Jurkat, Clone E6-1 (cell line): ENCODE measurements at places on chromosomes 2 and 18.

DNA sequence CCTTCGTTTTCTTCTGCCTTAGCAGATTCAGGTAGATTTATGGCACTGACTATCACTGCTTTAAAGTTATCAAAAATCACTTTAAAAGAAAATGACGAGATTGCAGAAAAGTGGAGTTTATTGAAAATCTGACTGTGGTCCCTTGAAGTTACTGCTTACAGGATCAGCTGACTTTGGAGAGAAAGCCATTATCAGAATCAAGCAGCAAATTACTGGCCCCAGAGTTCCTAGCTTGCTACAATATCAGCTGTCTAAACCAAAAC, 18.5 kb downstream of the MBP start:
- DNase-seq: no peak

DNA sequence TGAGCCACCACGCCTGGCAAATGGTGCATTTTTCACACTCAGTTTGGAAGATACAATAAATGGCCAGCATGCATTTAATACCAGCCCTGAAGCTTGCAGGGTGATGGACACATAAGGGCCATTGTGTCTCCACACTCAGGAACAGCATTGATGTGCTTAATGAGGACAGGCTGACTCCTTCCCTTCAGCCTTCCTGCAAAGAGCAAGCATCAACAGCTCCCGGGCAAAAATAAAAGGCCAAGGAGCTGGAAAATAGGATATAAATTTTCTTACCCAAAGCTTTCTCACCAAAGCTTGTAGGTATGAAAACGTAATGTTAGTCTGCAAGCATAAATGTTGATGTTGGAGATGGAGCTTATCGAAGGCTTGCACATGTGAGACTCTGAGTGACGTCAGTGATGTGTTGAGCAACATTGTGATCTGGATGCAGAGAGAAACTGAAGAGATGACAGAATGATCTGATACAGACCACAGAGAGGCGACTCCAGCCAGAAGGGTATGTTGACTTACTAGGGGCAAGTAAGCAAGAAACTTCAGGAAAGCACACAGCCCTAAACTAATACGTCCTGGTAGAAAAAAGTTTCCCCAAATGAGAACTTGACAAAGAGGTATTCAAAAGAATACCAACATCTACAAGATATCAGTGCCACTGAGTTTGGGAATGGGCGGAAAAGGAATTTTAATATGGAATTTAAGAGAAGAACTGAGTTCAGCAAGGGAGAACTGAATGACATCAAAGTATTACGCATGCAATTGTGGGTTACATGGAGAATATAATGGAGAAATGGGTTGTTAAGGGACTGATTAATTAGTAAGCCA, 256.5 kb downstream of the TGIF1 start:
- DNase-seq: no peak

GRCh38 chr18:63613420-63613819, 26.3 kb downstream of the SERPINB13 start:
- DNase-seq: no peak

- no peak for DNase-seq
Measured at GRCh38 chr2:76268484-76268883, 557.8 kb upstream of the GCFC2 start.

GRCh38 chr18:62258093-62258492, 67.0 kb upstream of the TNFRSF11A start:
- no peak for DNase-seq

DNA sequence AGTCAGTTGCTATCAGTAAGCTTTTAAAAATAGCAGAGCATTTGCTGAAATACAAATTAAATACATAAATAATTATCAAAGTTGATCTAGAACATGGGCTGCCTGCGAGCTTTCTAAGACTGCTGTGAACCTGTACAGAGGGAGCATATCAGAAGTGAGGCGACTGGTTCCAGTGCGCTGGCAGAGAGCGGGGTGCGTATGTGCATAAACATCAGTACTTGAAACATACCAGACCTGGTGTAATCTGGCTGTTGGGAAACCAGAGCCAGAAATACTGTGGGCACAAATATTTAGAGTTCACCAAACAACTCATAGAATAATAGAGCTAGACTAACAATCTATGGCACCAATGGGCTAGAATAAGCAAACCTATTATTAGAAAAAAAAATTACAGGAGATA, 27.3 kb downstream of the PDIA6 start:
- DNase-seq: no peak

DNA sequence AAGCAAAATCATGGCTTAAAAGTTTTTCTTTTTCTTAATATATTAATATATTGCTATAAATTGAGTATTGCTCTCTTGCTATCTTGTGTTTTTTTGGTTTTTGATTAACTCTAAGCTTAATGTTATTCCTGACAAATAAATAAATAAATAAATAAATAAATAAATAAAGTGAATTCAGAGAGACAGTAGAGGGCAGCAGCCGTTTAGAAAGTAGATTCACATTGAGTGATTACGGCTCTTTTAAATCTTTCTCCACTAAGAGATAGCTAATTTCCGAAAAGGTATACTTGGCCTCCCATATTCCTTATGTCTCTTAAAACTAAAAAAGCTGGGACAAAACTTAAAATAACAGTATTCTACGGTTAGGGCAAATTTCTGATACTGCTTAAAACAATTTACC, 34.3 kb downstream of the MSH2 start:
- DNase-seq: no peak
